ENCODE measurements at places on chromosomes 11 and 22.
A peak's percentile ranks its signal among the peaks of the same experiment; 100 is the strongest.

- DNase-seq, result no peak
Measured at GRCh38 chr11:65053827-65054508, 4.4 kb downstream of the NAALADL1 start.

GRCh38 chr22:22810018-22810427, 77.6 kb upstream of the IGLL5 start:
- peak; percentile 64 for DNase-seq

GRCh38 chr11:68956142-68956541, 24.6 kb downstream of the MRGPRD start:
- DNase-seq, result no peak

GRCh38 chr22:37146051-37146385, 3.7 kb downstream of the IL2RB start:
- DNase-seq, result no peak

DNA sequence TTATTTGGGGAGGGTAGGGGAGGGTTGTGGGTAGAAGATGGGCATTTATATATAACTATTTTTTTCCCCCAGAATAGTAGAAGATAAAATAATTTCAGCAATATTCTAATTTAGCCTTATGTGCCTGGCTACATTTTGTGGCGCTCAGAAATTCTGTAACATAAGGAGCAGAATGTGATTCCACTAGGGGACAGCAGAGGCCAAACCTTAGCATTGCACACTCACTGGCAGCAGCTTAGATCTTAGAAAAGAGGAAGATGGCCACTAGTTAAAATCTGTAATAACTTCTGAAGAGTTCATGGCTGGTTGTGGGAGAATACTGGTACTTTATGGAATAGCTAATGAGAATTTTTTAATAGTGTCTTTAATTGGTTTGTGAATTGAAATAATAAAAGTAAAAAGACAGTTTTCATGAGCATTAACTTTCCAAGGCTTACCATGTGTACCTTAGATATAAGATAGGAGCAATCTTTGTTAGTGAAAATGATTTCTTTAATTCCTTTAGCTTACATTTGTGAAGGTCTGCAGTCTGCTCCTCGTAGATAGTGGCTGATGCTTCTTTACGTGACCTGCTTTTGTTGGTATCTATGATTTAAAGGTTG, 33.1 kb downstream of the DDX10 start:
- DNase-seq, result peak; percentile 79

DNA sequence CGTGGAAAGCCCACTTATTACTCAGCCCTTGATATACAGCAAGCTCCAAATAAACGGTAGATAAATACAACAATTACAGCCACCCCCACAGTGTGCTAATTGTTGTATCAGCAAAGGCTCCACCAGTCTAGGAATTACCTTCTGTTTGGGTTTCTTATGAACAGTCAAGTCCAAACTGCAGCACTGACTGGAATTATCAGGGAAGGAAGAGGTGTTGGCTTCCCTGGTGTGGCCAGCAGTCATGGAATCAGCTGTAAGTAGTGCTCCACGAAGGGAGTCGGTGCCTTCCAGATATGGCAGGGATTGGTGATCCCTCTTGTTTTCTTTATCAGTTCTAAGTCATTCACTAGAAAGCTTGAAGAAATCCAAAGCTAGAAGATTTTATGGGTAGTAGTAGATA, 209.1 kb downstream of the SNX19 start:
- no peak for DNase-seq

DNA sequence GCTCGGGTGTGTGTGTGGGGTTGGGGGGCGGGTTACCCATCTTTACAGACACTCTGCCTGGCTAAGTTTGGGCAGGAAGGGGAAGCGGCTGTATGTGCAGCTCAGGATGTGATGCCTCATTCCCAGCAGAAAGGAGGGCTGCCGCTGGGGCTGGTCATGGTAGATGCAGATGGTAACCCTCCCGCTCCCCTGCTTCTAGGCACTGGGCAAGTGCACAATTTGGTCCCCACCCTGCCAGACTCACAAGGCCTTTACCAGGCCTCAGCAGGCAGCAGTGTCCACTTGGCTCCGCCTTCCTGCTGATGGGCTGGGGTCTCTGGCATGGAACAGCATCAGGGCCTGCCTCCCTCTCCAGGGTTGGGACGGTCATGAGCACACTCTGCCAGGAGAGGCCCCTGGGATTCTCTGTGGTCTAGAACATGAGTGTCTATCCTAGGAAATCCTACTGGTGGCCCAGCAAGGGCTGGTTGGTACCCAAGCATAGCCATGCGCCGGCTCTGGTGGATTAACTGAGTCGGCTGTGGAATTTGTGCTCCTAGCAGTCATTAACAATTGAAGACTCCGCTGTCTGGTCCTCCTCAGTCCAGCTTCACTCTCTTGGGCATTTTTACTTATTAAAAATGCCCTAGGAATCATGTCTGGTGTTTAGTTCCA, 4.2 kb downstream of the LMO1 start:
- no peak for DNase-seq

GRCh38 chr22:46649141-46650077, 29.2 kb downstream of the GRAMD4 start:
- DNase-seq, result peak; percentile 61

DNA sequence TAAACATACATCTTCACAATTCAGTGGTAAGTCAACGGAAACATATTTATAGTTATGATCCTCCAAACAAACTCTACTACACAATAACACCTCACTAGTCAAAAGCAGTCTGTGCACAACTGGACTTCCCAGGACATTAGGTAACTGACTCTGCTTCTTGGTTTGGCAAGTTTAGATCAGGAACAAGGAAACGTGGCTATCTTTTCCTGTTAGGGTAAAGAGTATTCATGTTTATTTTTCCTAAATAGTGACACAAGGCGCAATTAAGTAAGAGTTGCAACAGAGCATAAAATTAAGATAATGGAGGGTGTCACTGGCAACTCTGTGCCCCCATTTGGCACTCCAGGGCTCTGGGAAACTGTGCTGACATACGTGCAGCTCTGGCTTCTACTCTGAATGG, 70.2 kb upstream of the TP53AIP1 start:
- no peak for DNase-seq

- no peak for DNase-seq
Measured at GRCh38 chr11:9089061-9089460, 2.3 kb downstream of the SCUBE2 start.

DNA sequence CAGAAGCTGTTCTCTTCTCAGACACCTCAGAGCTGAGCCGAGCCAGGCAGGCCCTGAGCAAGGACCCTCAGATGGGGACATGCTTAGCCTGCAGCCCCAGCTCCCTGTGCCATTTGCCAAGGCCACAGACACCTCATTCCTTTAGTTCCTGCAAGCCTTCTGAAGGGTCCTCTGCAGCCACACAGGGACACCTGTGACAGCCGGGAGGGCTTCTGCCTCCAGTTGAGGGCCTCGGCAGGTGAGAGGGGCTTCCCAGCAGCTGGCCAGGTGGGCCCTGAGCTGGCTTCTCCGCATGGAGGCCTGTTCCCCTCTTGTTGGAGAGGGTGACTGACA, 18.2 kb downstream of the INCENP start:
- DNase-seq, result no peak

- no peak for DNase-seq
Measured at GRCh38 chr11:7906481-7906880, 24.6 kb downstream of the OR10A6 start.

DNA sequence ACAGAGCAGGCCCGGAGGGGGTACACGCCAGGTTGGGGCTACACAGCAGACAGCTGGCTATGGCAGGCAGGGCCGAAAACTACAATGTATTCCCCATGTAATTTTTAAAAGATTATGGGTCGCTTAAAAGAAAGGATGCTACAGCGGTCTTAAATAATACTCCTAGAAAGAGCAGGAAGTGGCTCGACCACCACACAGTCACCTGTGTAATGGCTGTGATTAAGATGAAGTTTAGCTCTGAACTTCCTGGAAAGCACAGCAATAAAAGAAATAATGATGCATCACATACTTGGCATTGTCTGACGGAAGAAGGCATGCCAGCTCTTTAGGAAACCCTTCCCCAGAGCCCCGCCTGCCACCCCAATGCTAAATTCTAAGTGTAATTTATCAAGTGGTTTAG, 32.6 kb downstream of the WNT11 start:
- DNase-seq, result no peak

GRCh38 chr22:31477329-31477728, 12.3 kb downstream of the EIF4ENIF1 start:
- DNase-seq, result no peak

GRCh38 chr11:28584992-28585391, 476.8 kb downstream of the METTL15 start:
- no peak for DNase-seq

DNA sequence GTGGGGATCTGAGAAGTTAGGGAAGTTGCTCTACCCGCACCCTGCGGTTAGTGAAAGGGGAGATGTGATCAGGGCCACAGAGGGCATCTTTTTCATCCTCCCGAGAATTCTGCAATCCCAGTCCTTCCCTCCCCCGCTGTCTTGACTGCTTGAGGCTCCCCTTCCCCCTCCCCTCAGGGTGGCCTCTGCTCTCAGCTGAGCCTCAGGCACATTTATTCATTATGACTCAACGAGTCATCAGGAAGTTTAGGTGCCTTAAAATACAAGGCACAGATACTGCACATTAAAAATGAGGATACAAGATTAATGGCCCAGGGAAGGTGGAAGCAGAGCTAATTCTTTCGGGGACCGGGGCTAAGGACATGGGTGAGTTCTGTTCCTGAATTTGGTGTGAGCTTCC, 104.0 kb downstream of the CACNA1I start:
- DNase-seq, result no peak

DNA sequence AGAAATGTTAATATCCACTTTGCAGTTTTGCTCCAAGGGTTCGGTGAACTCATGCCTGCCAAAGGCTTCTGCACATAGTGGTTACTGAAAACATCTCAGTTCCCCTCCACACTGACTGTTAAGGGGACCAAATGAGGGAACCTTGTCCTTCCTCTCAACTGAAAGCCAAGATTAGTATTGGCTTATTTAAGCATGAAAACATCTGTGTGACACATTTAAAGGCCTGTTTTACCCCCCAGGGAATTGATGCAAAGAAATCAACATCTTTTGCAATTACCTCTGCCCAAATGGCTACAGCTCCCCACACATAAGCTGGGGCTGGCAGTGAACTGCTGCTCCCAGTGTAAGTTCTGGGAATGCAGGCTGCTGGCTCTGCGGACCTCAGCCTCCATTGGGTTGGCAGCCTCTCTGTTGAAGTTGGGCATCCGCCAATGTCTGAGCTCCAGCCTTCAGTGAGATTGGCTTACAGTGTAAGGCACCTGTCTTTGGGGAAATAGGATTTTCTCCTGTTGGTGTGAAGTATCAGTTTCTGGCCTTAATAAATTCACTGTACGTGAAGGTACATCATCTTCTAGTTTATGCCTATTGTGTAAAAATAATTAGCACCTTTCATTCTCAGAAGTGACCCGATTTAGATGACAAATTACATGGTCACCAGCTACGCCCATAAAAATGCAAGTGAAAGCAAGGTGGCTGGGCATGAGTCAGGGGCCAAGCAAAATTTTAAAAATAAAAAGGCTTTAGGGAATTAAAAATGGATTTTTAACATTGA, 213.4 kb upstream of the SYN3 start:
- no peak for DNase-seq

DNA sequence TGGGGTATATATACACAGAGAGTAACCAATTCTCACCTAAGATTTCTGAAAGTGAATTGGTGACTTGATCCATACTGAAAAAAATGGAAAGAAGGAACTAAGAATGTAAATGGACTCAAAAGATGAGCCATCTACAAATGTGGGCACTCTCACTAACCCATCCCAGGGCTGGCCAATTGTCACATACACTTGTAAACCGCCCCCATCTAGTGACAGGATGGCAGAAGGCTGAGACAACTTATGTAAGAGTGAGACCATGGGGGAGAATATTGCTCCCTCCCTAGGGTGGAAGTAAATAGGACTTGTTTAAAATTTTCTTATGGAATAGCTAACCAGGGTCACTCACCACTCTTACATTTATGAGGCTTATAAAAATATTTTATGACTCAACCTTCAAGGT, 377.1 kb upstream of the ISX start:
- no peak for DNase-seq

DNA sequence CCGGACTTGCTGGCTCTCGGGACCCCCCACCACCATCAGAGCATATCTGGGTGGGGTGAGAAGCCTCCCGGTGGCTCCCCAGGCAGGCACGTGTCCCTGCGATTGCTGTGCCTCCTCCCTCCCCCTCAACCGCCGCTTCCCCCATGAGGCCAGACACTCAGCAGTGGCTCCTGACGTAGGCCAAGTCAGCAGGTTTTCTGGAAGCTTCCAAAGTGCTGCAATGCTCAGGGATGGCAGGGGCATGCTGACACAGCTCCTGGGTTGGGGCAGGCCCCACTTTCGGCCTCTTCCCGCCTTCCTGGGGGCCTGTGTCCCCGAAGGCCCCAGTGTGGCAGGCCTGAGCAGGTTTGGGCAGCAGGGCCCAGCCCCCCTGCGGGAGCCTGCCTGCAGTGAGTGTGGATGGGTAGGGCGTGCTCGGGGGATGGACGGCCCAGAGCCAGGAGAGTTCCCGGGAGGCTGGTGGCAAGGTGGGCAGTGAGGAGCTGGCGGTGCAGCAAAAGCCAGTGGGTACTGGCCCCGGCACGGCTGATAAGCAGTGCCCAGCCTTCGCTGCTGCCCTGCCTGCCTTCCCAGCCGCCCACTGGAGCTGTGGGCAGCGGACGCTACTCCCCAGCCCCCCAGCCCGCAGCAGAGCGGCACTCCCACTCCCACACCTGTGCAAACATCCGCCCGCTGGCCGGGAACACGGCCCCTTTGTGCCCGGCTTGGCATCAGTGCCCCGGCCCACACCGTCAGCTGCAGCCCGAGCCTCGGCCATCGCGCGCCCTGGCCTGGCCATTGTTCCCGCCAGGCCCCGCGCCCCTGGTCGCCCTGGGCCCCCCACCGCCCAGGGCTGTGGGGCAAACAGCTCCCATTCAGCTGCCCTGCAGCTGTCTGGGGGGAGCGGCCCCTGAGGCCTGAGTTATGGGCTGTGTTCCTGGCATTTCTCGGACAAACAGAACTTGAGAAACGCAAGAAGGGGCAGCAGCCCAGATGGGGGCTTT, 125.0 kb downstream of the KCNQ1OT1 start:
- no peak for DNase-seq

GRCh38 chr11:120294096-120294495, 31.0 kb upstream of the TLCD5 start:
- DNase-seq, result no peak

DNA sequence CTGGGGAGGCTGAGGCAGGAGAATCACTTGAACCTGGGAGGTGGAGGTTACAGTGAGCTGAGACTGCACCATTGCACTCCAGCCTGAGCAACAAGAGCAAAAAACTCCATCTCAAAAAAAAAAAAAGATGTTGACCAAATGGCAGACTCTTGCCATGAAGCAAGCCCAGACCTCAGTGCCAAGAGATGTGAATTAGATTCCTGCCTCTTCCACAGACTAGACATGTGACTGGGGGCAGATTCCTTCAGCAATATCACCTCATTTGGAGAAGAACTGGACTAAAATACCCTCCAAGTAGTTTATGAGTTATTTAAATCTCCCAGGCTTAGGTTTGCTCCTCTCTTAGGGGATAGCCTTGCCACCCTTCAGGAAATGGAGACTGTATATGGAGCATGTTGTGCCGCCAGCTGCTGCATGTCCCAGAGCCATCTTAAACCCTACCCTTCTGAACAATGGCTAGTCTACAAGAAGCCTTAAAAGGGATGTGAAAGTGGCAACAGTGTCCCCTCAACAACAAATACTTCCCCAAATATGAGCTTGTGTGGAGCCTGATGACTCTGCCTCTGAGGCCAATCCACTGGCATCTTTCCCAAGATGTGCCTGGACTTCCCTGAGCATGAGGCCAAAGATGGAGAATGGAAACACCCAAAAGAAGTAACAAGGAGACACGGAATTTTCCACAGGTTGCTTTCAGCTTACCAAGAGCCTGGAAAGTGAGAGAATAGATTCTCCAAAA, 763 bp upstream of the MS4A7 start:
- peak; percentile 99 for DNase-seq
